ENCODE measurements at places on chromosomes 16 and 17.

DNA sequence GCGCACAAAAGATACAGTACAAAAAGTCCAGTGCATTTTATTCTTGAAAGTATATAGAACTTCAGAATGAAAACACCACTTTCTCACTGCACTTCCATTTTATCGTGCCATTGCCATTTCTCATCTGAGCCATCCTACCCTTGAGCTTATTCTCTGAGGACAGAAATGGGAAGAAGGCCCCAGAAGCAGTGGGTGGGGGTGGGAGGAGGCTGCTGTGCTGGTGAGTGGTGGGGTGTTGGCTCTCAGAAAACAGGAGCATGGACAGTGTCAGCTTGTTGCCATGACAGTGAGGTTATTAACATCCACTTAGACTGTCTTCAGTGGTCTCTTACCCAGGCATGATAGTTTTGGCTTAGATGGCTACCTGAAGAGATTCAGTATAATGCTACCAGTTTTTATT is 4.5 kb downstream of the ATMIN start:
- no peak for DNase-seq

DNA sequence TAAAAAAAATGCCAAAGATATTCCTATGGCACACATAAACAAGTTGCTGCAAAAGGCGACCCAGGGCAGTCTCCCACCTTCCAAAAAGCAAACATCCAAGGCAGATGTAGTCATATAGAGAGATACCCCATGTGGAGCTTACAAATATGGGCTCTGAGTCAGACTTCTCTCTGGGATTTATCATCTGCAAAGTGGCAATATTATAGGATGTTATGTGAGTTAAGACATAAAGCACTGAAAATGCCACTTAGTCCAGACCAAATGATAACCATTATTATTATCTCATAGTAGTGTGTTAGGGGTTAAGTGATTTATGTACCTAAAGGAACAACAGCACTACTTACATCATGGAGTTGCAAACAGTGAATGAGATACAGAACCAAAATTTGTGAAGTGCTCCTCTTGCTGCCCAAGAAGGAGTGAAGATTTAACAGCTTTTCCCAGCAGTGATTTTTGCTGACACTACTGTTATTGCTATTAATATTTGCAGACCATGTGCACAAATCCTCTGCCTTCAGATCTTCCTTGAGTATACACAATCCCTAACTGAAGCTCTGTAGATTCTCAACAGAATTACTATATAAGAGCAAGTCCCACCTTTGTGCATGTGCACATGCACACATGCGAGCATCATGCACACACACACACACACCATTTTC is 560.0 kb upstream of the SALL1 start:
- no peak for DNase-seq

DNA sequence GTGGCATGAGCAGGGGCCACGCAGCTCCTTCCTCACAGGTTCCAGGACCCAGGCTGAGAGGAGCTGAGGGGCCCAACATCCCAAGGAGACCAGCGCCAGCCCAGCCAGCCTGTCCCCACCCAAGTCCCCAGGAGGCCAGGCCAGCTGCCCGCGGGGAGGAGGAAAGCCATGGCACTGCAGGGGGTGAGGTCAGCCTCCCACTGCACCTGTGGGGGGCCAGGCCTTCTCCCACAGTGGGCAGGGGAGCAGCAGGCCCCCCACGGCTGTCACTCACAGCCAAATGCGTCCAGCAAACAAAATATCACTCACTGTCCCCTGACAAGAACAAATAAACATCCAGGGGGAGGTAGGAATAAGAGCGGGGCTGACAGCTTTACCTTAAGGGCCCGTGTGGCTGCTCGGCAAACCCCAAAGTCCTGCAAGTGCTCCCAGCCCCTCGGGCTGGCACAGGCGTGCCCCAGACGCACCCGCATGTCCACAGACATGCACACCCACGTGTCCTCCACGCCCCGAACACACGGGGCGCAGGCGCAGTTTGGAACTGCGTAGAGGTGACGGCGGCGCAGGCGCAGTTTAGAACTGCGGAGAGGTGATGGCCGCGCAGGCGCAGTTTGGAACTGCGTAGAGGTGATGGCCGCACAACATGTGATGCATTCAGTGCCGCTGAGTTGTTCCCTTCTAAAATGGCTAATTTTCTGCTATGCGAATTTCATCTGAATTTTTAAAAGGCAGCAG is 291.1 kb downstream of the FOXL1 start:
- no peak for DNase-seq

- no peak for DNase-seq
Observed at GRCh38 chr16:24309258-24310142, 53.4 kb downstream of the CACNG3 start.

GRCh38 chr16:88773812-88774291 is 11.2 kb downstream of the PIEZO1 start:
- DNase-seq, result no peak

GRCh38 chr17:78163881-78164747 is 4.3 kb upstream of the SYNGR2 start:
- DNase-seq, result no peak

GRCh38 chr17:28570716-28571360 is 486 bp downstream of the PIGS start:
- no peak for DNase-seq

- no peak for DNase-seq
Observed at GRCh38 chr16:89038811-89039735, 54.6 kb upstream of the ACSF3 start.

DNA sequence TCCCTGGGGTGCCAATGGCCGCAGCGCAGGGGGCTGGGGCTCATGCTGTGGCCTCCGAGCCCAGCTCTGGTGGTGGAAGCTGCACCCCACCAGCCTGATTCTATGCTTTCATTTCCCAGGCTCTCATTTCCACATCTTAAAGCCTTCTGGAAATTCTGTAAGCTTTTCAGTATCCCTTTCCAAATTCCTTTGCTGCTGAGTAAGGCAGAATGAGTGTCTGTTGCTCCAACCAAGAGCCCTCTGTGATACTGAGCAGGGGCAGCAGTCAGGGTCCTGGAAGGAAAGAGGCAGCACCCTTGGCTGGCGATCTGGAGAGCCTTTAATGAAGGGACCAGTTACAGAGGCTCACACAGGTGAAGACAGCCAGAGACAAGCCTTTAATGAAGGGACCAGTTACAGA is 79.5 kb upstream of the FOXF1 start:
- DNase-seq, result no peak

DNA sequence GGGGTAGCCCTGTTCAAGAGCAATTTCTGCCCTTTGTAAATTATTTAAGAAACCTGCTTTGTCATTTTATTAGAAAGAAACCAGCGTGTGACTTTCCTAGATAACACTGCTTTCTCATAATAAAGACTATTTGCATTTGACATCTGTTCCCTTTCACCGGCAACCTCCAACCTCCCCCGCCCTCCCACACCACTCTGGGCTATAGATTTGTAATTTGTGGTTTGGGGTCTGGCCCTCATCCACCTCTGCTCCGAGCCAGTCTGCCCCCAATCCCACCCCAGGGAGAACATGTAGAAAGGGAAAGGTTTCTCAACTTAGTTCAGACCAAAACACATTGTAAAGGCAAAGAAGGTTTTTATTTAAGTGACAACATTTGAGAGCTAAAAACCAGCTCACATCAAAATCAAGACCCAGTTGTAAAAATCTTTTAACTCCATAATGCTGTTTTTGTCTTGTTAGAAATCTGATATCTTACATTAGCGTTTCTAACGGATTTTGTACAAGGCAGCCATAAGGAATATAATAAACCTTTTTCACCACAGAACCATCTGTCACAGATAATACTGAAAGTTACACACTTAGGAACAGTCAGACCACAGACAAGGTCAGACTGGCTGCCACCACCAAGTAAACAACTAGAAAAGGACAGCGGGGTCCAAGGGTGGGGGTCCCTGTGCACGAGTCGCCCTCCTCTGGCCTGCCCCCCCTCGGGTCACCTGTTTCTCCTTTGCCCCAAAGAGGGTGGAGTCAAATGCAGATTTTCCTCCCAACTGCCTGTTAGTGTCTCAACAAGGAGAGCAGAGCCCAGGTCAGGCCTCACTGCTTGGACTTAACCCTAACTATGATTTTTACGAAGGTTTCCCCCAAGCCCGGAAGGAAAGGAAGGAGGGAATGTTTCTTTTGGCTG is 6.9 kb downstream of the PIMREG start:
- DNase-seq, result no peak

GRCh38 chr17:30821871-30822723 is 2.4 kb downstream of the CRLF3 start:
- DNase-seq, result no peak

- peak; percentile 62 for DNase-seq
Observed at GRCh38 chr17:3004150-3004801, 59.1 kb downstream of the OR1D5 start.

DNA sequence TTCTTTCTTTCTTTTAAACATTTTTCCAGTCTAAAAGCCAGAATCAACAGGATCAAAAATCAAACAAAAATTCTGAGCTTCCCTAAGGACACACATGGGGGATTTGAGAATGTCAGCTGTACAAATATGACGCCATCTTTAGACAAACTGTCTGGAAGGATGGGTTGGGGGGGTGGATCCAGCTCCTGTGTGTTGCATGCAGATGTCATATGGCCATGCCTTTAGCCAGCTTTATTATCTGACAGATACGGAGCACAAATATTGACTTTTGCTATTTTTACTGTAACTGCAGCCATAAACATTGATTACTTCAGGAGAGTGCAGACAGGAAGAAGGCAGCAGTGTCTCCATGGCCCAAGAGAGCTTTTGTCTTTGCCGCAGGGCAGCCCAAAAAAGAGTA is 279.4 kb upstream of the ELAC2 start:
- no peak for DNase-seq

Data from NCI-H187 treated with DMSO at 0.1 percent for 48 hours (cell line).